ENCODE measurements at places on chromosomes 12 and 14. TPM values are rescaled to one million over a fixed set of nuclear protein-coding genes. Genes with fewer than 3 reads are reported as not detected.

PIWIL1 gene
- total RNA-seq: not detected

METTL3 gene
- 66.9 TPM for total RNA-seq

TAS2R20 gene
- 1.1 TPM for total RNA-seq

SERPINA1 gene
- not detected for total RNA-seq

SLC7A7 gene
- 5.0 TPM for total RNA-seq

NPFF gene
- total RNA-seq: not detected

NDRG2 gene
- 3.6 TPM for total RNA-seq

CYP46A1 gene
- under 0.01 TPM for total RNA-seq

IFI27 gene
- 78.0 TPM for total RNA-seq

GRCh38 chr12:117900561-117900960 lies 68.2 kb downstream of the KSR2 start:
- no peak for DNase-seq

DNA sequence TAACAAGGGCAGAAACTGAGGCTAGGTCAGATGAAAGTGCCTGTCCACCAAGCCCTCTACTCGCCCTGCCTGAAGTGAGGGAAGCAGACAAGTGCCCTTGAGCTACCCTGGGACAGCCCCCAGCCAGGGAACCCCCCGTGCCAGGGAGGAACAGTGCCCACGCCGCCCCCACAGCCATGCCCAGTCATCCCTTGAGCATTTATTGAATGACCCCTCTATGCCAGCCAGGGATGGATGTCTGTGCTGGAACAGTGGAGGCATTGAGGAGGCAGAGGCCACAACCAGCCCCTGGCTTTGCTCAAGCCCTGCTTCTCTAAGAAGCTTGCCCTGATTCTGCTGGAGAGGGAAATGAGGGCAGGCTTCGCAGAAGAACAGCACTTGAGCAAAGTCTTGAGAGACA lies 3.7 kb upstream of the AQP6 start:
- DNase-seq: no peak

DNA sequence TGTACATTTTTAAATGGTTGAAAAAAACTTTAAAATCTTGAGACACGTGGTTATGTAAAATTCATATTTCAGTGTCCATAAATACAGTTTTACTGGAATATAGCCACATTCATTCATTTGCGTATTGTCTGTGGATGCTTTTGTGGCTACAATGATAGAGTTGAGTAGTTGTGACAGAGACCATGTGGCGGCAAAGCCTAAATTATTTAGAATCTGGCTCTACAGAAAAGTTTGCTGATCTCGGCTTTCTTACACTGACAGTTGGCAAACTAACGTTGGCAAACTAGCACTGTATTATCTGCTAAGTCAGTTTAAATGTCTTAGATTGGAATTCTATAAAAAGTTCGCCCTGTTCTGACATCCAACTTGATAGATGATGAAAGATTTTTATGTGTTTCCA lies 2.4 kb downstream of the UNC119B start:
- DNase-seq: no peak

DNA sequence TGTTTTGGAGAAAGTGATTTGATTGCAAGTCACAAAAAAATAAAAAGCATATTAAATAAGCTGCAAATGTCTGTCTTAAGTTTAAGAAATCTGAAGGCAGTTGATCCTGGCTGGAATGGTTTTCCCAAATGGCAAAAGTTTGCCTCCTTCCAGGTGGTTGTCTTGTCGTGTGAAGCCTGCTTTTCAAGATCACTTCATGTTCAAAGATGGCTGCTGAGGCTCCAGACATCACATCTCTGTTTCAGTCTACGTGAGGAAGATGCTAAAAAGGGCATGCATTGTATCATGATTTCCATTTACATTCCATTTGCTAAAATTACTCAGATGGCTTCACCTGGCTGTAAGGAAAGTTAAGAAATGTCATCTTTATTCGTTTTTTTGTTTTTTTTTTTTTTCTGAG lies 31.6 kb upstream of the HMGA2 start:
- DNase-seq: no peak

DNA sequence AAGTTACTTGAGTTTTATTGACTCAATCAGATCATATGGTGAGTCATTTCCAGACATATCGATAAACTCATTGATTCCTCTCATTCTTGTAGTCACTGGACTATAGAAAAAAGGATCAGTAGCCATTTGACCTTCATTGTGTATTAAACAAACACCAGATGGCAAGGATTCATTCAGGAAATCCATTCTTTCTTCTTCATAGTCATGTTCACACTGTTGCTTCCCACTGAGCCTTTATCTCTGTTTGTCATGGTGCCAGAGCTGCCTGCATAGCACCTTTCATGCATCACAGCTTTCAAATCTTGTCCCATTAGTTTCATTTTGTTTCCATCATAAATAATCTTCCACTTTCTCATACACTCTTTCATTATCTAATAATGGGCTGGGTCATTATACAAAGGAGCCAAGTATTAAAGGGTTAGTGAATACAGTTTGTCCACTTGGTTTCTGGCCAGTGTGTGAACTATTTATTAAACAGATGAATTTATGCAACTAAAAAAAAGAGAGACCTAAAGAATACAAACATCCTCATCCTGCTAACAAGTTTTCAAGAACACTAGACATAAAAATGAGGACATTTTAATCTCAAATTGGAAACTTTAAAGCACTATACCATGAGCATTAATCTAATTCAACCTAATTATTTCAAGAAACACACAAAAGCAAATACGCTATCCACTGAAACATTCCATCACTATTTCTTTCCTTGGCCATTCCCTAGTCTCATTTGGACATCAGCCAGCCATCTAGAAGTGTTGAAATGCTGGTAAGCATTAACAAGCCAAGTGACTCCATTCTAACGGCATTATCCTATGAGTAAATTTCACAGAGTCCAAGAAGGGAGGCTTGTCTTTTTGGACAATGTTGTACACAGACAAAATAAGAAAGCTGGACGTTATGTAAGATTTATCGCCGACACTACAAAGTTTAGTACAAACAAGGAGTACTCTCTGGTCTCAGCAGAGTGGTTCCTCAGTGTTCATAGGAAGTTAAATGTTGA lies 476.5 kb downstream of the FOXG1 start:
- DNase-seq: peak; percentile 61

DNA sequence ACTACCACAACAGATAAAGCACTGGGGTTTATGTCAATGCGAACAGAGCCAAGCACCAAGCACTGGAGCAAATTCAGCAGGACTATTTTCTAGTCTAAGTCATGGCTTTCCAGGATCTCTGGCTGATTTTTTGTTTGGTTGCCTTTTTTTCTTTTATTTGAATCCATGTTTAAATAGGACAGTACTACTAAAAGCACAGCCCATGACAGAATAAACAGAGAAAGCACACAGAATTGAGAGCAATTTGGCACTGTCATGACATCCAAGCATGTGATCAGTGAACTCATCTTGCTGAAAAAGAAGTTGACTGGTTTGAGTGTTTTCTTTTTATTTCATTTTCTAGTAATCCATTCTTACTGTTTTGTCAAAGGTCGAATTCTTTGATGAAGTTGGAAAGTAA lies 23.1 kb upstream of the RERG start:
- no peak for DNase-seq

DNA sequence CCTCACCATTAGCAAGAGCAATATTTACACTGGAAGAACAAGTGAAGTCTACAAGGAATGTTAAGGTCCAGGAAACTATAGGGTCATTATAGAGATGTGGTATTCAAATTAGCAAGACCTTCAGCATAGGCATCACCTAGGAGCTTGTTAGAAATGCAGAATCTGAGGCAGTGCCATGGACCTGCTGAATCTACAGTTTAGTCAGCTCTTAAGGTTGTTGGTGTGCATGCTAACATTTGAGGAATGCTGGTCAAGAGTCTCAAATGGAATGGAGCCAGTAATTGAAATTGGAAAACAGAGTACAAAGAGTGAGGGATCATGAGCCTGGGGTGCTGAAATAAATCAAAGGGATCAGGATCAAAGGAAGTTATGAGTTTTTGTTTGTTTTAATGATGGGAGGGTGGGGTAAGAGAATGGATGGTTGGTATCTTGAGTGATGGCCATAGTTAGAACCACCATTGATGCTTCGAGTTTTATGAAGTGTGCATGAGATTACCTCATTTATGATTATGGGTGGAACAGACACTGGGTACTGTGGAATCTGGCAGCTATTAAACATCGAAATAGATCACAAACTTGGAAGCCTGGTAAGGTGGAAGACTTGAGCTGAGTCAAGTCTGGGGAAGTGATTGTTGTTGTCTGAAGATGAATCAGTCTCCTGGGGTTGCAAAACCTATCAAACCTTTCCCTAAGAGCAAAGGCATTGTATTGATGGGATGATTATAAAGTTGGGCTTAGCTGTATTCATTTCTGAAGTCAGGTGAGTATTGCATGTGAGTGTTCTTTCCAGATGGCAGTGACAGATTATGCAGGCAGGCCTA lies 323.3 kb upstream of the E2F7 start:
- no peak for DNase-seq

DNA sequence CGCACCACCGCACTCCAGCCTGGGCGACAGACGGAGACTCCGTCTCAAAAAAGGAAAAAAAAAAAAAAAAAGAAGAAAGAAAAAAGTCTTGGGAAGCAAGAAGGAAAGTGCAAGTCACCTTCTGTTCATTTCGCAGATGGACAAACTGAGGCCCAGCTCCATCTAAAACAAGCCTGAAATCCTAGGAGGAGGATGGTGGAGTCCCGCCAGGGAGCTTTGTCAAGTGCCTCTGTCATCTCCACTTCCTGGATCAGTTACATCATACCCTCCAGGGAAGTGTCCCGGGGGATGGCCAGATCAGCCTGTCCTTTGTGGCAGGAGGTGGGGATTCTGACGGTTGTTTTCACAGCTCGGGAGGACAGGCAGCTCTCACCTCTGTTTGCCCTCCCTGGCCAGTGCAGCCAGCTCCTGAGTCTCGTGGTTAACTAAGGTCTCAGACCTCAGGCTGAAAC lies 8.7 kb upstream of the SDSL start:
- peak; percentile 47 for DNase-seq

- DNase-seq: peak; percentile 47
These were observed 169.9 kb downstream of the DPF3 start for GRCh38 chr14:72723858-72724530.

DNA sequence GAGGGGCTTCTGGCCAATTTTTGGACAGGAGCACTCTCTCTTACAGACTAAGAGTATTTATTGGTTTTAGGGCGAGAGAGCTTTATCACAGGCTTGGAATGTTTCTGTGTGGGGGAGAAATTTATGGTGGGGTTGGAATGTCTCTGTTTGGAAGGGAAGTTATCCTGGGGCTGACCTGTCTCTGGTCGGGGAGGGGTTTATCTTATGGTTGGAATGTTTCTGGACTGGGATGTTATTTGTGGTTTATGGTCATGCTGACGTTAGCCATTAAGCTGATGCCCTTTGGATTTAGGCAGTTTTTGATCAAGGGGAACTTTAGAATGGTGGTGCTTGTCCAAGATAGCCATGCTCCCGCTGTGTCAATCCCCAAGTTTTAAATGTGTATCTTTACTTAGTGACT lies 614.8 kb downstream of the DIO2 start:
- no peak for DNase-seq

DNA sequence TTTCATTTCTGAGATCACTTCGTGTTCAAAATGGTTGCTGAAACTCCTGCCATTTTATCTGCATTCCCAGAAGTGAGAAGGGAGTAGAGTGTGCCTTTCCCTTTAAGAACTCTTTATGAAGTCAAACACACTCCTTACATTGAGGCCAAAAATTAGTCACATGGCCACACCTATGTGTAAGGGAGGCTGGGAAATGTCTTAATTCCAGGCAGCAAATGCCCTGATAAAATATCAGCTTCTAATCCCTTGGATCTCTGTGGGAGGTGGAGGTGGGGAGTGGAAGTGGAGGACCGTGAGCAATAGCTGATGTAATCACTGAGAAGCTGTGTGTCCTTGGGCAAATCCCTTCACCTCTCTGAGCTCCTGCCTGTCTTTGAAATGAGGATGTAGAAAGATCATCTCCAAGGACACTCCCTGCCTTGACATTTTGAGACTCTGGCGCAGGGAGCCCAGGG lies 22.7 kb upstream of the ANKRD9 start:
- DNase-seq: no peak

- DNase-seq: peak; percentile 60
These were observed 266.8 kb downstream of the ADAMTS20 start for GRCh38 chr12:43285159-43285598.

DNA sequence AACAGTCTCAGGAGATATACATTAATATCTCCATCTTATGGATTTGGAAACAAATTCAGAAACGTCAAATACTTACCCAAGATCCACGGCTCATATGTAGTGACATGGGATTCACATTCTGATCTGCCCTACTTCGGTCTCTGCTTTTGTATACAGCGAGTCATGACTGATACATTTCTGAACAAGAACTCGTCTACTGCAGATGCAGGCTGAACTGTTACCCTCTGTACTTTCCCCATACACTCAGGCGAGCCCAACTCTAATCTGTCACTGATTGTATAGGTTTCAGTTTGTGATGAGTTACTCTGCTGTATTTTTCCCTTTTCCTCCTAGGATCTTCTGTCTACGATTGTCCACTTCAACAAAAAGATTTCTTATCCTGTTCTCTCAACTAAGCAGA lies 441.6 kb downstream of the CCDC91 start:
- no peak for DNase-seq

- DNase-seq: no peak
These were observed 17.5 kb upstream of the FLRT2 start for GRCh38 chr14:85512451-85512850.

DNA sequence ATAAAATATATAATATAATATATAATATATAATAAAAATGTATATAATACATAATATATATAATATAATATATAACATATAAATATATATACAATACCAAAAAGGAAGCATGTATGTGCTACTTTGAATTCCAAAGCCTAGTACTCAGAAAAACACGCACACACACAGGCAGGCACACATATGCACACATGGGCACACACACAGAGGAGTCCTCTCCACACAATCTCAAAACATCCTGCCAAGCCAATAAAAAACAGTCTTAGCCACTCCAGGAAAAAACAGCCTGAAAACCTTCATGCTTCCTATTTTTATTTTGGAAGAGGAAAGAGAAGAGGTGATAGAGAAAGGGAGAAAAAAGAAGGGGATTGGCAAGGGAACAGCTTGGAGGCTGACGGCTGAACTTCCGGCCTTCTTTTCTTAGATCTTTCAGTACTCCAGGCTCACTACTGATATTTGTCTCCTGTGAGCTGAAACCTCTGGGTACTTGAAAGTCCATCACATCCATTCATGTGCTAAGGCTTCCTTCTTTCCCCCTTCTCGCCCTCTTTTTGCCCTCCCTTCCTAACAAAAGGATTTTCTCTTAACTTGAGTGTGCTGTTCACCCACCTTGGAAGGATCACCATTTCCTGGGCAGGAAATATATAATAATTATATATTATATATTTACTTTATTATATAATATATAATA lies 394.2 kb downstream of the NUAK1 start:
- no peak for DNase-seq

DNA sequence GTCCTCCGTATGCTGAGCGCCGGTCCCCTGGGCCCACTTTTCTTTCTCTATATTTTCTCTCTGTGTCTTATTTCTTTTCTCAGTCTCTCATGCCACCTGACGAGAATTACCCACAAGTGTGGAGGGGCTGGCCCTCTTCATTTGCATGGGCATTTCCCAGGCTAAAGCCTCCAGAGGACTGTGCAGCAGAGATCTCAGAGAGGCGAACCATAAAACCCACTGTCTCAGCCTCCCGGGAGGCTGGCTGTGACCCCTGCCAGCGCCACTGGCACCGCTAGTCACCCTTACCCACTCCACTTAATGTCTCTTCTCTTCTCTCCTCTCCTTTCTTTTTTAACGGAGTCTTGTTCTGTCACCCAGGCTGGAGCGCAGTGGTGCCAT lies 7.1 kb upstream of the SERPINA9 start:
- no peak for DNase-seq

GRCh38 chr12:52214421-52214802 lies 18.6 kb upstream of the KRT7 start:
- no peak for DNase-seq

- peak; percentile 23 for DNase-seq
These were observed 112.3 kb upstream of the KRR1 start for GRCh38 chr12:75623631-75624154.

- DNase-seq: no peak
These were observed 277.4 kb upstream of the GRIP1 start for GRCh38 chr12:66956300-66956699.
